Stimulated activated CD4-positive, alpha-beta T cell treated with anti-CD3 and anti-CD28 coated beads, Interleukin-12 subunit alpha, Interleukin-12 subunit beta, amount 100 ng/mL, for 24 hours (primary cell): ENCODE measurements at places on chromosomes 7 and 10.

DNA sequence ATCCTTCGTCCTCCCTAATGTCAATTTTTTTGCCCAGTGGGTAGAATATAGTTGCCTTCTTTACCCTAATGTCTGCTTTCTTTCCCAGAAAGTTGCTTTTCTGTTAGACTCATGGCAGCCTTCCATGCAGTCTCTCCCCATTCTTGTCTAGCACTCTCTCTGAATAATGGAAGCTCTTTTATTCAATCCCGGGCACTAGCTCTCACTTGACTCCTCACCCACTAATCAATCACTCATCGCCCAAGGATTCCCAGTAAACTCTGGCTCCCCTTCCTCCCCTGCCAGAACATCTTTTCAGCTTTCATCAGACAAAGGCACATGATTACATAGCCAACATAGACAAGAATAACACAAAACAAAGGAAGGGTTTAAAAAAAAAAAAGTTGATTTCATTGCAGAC, 100.2 kb upstream of the RELN start:
- no peak for DNase-seq

DNA sequence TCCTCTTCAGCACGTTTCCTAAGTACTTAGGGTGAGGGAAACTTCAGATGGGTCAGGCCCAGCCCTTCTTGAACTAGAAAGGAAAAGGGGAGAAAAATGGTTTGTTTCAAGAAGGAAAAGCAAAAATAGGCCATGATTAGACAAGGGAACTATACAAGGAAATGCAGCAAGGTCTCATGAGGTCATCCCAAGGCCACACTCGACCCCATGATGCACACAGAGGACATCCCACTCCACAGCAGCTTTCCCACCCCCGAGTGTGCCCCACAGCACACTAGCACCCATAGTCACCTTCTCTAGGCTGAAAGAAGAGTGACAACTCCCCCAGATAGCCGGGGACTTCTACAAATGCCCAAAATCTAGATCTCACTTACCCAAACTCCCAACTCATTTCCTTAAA, 173.4 kb downstream of the FAM107B start:
- DNase-seq = no peak

GRCh38 chr10:5949009-5949759, 28.2 kb downstream of the IL15RA start:
- no peak for DNase-seq

GRCh38 chr10:60788544-60788943, 10.3 kb downstream of the CDK1 start:
- no peak for DNase-seq

DNA sequence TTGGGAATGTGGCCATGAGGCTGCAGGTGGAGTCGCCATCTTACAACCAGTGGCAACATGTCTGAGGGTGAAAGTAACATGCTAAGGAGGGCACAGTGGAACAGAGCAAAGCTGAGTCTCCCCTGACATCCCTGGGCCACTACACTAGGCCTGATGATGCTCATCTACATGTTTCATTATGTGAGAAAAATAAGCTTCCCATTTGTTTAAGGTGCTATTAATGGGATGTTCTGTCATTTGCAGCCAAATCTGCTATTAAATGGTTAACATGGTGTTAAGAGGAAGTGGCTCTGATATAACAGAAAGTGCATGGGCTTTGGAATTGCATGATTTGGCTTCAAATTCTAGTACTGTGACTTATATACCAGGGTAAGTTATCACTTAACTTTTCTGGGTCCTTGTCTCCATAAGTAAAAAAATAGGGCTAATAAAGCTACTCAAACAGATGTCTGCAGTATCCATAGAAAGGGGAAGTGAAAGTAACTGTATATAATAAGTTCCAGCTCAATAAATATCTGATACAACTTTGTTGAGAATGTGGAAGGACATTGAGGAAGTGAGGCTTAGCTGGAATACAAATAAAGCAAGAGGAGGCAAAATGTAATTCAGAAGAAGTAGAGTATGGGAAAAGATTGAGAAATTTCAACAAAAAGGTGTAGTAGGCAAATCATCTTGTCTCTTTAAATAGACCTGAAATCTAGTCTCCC, 158.9 kb downstream of the RTKN2 start:
- no peak for DNase-seq

DNA sequence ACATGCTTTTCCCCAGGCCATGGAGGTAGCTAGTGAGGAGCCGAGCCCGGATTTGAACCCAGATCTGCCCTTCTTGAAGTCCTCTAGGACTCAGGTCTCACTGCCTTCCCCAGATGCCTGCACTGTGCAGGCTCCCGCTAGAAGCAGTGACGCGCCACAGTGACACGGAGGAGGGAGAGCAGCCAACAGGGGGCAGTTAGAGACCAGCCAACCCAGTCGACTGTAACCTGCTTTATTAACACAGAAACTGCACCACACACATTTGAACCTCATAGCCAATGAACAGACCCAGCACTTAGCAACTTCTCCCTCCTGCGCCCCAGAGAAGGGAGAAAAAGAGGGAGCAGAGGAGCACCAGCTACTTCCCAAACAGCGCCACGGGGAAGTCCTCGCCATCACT, 27.4 kb downstream of the PILRA start:
- DNase-seq = no peak

GRCh38 chr7:8442814-8443304, 9.4 kb downstream of the NXPH1 start:
- peak; percentile 14 for DNase-seq

- DNase-seq = no peak
These were observed 150.9 kb downstream of the POLR1F start for GRCh38 chr7:19557726-19558465.

DNA sequence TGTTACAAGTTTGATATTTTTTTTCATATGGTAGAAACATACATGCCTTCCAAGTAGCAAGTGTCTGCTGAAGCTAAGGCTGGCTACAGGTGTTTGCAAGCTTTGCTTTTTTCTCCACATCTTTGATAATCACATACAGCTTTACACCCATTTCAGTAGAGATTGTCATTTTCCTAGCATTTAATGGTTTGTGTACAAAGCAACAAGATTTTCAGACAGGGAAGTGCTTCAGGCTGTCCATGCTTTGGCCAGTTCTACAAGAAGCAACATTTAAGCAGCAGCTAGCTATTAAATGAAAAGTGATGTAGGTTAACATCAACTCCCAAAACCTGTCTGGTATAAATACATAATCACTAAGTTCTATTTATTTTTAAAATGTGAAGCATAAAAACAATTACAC, 2.3 kb downstream of the HDAC9 start:
- no peak for DNase-seq

DNA sequence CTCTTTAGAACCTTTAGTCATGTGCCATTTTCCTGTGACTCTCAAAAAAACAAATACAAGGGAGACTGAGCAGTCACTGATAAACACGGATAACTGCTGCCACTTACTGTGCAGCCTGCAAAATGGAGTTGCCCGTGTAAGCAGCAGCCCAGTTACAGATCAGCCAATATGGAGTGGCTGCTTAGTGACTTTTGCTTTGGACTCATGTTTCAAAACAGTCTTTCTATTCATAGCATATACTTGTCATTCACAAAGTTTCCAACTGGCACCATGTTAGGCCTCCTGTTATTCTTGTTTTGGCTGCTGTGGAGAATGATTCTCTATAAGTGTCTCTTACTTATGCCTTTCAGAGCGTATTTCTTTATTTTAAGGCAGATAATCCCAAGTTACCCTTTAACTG, 3.0 kb downstream of the FAM204A start:
- DNase-seq = no peak

- DNase-seq = no peak
These were observed 769.7 kb downstream of the TNS3 start for GRCh38 chr7:46812101-46812675.

DNA sequence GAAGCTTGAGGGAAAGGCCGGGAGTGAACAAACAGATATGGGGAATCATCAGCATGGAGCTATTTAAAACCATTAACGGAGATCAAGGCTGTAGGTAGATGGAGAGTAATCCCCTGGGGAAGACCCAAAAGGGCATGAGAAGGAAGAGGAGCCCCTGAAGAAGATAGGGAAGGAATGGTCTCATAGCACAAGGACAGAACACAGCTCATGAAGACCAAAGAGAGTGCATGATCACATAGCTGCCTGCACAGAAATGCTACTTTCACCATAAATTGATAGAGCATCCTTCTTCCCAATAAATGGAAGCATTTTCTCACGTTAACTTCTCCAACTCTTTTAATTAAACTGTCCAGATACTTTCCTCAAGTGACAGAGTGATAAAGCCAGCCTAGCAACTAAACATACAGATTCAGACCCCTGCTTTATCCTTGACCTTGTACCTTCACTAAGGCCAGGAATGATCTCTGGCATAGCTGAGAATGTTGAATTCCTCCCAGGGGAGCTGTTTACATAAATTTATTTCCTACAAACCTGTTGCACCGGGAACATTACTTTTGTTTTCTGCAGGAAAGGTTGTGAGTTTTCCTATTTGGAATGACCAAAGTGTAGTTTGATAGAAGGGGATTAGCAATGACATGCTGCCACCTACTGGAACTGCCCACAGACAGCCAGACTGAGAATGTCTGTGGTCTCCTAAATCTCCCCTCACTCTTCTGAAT, 110.8 kb upstream of the LRGUK start:
- DNase-seq = no peak

GRCh38 chr7:99374111-99375064, at the start of gene ARPC1B:
TSS of gene ARPC1B (plus strand) at chr7:99374730. CDS start at chr7:99385715, 10,985 bp downstream.
- DNase-seq = peak; percentile 68

GRCh38 chr7:112080441-112080840, 125.8 kb downstream of the DOCK4 start:
- no peak for DNase-seq

GRCh38 chr10:72337039-72337629, 17.6 kb downstream of the DNAJB12 start:
- DNase-seq = no peak

GRCh38 chr10:98556061-98556460, 109.3 kb upstream of the HPS1 start:
- no peak for DNase-seq

DNA sequence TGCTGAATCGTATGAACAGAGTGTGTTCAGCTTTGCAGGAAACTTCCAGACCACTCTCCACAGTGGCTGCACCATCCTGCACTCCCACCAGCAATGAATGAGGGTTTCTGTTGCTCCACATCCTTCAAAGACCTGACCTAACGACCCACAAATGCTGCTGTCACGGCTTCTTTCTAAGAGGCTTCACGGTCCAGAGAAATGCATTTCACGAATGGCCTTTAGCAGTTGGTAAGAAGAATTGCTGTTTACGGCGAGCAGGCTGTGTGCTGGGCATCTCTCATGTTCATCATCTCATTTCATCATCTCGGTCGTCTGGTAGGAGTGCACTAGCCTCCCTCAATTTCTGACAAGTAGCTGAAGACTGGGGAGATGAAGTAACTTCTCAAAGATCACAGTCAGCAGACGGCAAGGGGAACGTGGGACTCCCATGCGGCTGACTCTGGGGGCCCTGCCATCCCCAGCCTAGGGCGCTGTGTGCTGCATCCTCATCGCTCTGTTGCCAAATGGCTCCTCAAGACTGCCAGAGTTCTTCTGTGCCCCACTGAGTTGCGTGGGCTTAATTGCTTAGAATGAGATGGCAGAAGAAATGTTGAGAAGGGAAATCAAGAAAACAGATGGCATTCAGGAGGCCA, 72.9 kb downstream of the ADARB2 start:
- DNase-seq = no peak

GRCh38 chr10:129140921-129141885, 325.8 kb upstream of the MGMT start:
- no peak for DNase-seq

DNA sequence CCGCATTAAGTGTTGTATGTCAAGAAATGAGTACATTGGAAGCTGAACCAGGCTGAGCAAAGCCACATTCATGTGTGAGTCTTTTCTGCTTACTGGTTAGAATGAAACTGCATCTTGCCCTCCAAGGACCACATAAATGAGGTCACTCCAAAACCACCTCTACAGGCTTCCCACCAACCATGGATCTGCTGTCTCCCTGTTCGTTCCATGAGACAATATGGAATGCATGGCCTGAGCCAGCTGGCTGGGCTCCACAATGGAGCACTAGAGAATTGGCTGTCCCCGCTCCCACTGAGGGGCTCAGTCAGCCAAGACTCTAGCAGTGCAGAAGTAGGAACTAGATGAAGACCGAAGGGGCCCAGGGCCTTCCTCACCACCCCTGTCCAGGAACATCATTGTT, 120.8 kb downstream of the TNS3 start:
- no peak for DNase-seq

- DNase-seq = no peak
These were observed 402.6 kb downstream of the AUTS2 start for GRCh38 chr7:70000737-70001348.

DNA sequence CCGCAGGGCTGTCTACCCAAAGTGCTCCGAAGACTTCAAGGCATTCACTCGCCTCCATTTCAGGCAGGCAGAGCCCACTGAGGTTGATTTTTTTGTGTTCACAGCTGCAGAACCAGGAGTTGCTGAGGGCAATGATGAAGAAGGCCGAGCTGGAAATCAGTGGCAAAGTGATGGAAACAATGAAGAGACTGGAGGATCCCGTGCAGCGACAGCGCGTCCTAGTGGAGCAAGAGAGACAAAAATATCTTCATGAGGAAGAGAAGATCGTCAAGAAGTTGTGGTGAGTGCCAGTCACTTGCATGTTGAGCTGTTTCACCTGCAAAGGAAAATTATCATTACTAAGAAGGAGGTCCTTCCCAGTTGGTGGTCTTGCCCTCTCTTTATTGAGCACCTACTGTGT, 210.5 kb downstream of the ARHGAP21 start:
- DNase-seq = no peak

DNA sequence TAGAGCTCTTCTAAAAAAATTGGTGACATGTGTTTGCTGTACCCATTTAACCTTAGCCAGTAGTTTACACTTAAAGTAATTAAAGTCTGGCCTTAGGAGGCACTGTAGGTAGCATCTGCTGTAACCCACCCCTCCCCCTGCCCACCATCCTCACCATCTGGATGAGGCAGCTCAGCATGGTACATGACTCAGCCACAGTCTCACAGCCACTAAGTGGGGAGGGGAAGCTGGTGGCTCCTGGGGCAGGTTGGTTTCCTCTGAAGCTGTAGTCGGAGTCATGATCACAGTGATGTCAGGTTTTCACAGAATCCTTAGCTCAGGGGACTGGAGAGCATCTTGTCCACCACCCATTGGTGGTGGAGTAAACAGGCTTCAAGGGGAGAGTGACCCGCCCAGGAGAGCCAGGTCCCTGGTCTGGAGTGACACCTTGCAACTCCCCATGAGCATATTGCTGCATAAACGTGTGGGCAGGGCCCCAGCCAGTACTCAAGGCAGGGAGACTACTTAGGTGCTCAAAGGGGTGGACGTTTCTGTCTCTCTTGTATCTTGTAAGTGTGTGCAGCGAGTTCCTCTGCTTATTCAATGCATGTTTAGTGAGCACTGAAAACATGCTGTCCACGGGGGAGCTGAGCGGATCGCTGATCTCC, 125.9 kb downstream of the GRK5 start:
- peak; percentile 36 for DNase-seq

- DNase-seq = no peak
These were observed 346.6 kb upstream of the MGMT start for GRCh38 chr10:129120441-129120840.

DNA sequence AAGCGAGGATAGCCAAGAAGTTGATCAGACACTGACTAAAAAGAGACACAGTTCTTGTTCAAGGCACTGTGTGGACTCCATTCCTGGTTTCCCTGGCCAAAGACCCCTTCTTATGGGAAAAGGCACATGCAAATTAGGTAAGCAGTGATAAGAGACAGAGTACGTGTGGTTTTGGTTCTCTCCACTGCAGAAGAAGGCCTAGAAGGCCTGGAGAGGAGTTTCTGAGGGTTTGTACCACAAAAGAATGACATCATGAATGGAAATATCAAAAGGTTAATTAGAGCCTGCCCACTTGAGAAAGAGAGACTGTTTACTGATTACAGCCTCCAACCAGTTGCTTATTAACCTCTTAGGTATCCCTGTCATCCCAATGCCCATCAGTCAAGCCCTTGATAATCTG, 137.5 kb downstream of the ZNF365 start:
- DNase-seq = no peak

GRCh38 chr7:30433082-30433481, 45.5 kb downstream of the NOD1 start:
- no peak for DNase-seq
